ENCODE measurements at places on chromosomes 4 and X.

DNA sequence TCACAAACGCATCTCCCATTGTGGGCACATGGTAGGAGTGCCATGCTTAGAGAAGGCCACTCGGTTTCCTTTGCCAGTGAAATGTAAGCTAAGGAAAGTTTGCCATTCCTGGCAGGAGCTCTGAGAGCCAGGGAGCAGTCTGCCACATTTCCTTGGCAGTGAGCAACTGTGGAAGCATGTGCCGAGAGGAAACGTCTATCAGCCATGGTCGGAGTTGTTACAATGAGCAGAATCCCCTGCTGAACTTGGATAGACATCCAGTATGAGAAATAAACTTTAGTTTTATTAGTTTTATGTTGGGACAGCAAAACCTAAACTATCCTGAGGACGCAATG lies 51.1 kb downstream of the ENOPH1 start:
- DNase-seq = peak; percentile 26

- DNase-seq = no peak
Measured at GRCh38 chrX:49089553-49089952, 9.9 kb upstream of the WDR45 start.

DNA sequence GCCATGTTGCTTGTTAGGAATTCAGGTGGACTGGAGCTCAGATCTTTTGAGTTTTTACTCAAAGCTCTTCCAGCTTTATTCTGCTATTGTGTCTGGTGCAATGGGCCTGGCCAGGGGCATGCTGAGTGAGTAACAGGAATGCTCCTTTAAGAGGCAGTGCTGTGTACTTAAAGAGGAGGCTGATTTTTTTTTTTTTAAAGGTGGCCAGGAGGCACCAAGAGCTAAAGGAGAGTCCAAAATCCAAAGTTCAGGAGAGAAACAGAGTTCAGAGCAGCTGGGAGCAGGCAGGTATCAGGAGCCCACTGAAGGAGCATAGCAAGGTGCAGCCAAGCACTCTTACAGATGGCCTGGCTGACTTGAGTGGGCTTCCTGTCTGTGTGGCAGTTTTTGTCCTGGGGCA lies 178.7 kb downstream of the FMR1NB start:
- DNase-seq = no peak

DNA sequence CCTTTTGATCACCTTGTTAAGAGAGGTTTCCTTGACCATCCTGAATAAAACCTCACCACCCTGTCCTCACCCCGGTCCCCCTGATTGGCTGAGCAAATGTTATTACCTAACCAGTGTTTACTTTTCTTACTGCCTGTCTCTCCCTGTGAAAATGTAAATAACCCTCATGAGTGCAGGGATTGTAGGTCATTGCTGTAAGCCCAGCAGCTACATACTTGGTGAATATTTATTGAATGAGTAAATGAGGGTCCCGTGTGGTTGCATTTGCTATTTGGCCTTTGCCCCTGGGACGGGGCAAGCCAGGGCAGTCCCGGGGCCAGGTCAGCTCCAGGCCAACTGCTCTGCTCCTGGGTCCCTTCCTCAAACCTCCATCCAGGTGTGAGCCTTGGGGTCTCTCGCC lies 55.5 kb upstream of the CLCN4 start:
- no peak for DNase-seq

DNA sequence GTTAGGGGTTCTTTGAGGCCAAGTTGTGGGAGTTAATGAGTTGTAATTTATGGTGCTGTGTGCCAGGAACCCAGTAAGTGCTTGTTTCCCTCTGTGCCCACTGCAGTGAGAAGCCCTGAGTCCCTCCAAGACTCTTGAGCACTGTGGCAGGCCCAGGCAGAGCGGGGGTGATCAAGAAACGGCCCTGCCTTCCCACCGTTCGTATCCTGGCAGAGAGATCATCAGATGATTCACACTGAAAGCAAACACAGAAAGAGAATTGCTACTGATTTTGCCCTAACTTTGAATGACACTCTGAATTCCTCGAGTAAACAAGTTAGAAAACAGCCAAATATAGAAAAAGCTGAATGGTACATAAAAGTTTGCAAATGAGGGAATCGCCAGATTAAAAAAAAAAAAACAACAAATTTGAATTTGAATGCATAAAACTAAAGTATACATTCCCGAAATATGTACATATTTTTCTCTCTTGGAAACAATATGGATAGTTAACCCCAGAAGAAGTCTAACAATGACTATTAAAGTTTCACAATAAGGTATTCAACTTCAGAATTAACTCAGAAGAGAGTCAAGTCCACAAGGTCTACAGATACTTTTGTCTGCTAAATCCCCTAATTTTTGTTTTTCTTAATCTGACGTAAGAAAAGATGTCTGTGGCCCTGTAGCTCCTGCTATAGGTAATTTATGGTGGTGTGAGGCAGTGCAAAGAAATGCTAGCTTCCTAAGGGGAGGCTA lies 71.8 kb downstream of the AFAP1 start:
- DNase-seq = peak; percentile 54

GRCh38 chrX:134373736-134374135 lies 86.2 kb upstream of the HPRT1 start:
- peak; percentile 4 for DNase-seq

DNA sequence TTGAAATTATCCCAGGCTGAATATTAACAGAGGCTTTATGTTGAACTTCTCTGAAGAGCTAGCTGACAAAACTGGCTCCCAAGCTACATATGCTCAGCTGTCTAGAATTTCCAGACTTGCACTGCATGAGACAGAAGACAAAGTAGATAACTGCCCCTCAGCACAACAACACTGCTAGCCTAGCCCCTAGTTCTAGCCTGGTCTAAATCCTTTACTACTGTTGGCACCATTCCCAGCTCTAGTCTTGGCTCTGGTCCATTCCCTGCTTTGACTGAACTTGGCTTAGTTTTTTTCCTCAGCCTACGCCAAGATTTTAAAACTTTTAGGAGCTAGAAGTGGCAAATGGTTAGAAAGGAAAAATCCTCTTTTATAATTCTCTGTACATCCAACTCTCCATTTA lies 7.6 kb upstream of the OPHN1 start:
- peak; percentile 84 for DNase-seq

DNA sequence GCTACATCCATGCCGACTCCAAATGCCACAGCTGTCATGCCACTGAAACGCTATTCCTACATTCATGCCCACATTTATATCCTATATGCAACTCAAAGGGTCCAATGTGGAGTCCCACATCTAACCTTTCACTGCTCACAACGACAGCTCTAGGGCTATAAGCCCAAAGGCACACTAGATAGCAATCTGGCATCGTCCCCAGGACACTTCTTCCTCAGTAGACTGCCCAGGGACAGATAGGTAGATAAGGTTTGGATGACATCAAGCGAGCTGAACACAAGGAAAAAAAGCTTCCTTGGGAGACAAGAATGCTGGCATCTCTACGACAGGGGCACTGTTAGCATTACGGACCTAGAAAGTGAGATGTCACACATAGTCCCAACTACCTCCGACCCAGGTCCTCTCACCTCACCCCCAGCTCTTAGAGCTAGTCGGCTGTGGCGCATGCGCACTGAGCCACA lies 685 bp downstream of the RAB9B start:
- peak; percentile 67 for DNase-seq

GRCh38 chr4:112284662-112285411 lies 867 bp downstream of the TIFA start:
- peak; percentile 55 for DNase-seq

GRCh38 chr4:829761-830600 lies 4.1 kb upstream of the CPLX1 start:
- DNase-seq = no peak

- peak; percentile 52 for DNase-seq
Measured at GRCh38 chr4:40887764-40888131, 138.0 kb downstream of the NSUN7 start.

DNA sequence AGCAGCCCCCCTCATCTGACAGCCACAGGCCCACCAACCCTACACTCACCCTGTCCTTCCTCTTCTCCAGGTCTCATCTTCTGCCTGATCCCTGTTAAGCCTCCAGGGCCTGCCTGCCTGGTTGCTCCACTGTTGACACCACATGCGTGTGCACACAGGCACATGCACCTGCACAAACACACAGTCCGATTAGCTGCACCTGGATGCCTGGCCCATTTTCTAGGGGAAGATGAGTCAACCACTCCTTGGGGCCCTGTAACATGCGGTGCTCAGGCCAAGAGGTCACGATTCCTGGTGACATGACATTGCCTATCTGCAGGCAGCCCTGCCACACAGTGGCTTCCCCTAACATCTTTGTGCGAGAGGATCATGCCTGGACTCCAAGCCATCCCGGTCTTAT lies 498.4 kb downstream of the BCOR start:
- no peak for DNase-seq

DNA sequence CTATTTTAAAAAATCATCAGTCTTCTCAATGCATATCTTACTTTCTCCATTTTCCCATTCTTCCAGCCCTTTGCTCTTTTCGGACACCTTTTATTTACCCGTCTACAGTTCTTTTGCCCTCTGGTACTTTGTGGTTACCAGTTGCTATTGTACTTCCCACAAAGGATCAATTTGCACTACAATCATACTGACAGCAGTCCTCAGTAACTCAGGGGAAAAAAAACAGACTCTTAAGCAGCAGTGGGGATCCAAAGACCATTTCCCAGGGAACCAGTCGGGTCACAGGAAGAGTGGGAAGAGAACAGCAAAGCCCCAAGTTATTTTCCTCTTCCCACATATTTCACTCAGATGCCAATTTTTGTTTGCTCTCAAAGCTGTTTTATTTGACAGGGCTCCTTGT lies 23.1 kb downstream of the DMD start:
- no peak for DNase-seq

All from astrocyte of the hippocampus (primary cell).